ENCODE measurements at places on chromosomes 7 and 10. TPM values are rescaled to one million over a fixed set of nuclear protein-coding genes. Genes with fewer than 3 reads are reported as not detected.

GRCh38 chr10:73863039-73863817, 11.1 kb downstream of the CAMK2G start:
- DNase-seq = no peak

DNA sequence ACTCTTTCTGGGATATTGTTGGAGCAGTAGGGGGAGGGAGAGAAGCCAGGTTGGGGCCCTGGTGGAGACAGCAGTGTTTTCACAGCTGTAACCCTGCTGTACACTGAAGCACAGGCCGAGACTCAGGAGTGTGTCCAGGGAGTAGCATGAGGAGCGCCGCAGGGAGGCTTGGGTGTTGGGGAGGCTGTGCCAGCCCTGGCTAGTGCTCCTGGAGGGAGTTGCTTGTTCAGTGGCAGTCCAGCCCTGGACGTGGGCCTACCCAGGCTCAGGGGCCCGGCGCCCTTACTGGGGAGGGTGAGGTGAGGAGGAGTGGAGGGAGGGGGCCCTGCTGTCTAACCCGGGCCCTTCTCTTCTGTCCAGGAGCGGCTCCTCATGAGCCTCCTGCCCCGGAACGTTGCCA, 35.9 kb downstream of the ADCY1 start:
- DNase-seq = no peak

DNA sequence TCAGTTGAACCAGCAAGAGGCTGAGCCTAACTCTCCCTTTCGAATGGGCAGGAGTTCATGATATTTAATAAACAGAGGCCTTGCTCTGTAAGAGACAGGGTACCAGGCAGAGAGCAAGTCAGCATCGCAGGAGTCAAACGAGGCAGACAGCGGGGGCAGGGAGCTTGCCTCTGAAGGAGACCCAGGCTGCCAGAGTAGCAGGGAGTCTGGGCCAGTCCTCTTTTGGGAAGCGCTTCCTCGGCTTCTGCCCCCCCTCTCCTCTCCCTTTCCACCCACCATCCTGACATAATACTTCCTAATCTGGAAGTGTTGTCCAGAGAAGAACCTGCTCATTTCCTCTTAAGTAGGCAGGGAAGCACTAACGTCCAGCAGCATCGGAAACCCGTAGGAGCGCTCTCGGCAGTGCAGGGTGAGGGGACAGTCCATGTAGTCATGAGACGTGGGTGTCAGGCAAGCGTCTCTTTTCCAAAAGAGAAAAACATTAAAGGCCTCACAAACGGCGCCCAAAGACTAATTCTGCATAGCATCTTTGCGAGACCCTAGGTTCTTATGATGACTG, 171.1 kb downstream of the EGFR start:
- no peak for DNase-seq

DNA sequence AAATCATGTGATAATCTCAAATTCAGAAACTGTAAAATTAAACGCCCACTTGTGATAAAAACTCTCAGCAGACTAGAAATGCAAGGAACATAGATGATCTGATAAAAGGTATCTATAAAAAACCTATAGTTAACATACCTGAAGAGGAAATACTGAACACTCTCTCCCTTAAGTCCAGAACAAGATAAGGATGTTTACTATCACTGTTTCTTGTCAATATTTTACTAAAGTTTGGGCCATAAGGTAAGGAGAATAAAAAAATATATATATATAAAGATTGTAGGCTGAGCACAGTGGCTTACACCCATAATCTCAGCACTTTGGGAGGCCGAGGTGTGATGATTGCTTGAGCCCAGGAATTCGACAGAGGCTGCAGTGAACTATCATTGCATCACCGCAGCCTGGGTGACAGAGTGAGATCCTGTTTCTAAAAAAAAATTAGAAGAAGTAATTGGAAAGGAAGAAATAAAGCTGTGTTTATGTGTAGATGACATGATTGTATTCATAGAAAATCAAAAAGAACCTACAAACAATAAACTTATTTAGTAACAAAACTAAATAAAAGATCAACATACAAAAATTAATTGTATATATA, 28.4 kb downstream of the MPLKIP start:
- no peak for DNase-seq

DNA sequence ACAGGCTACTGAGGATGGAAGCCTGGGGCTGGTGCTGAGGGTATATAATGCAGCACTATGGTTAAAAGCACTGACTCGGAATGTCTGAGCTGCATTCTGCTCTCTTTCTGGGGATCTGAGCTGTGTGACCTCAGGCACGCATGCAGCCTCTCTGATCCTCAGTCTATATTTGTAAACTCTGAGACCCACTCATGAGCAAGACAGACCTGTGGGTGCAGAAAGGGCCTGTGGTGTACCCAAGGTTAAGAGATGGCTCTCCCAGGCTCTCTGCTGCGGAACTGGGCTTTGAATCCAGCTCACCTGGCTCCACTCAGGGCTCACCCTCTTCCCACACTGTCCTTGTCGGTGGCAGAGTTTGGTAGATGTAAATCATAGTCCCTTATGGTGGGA, 89.9 kb downstream of the CHST15 start:
- DNase-seq = no peak

GRCh38 chr10:43282881-43283280, 16.0 kb upstream of the RASGEF1A start:
- DNase-seq = no peak

DNA sequence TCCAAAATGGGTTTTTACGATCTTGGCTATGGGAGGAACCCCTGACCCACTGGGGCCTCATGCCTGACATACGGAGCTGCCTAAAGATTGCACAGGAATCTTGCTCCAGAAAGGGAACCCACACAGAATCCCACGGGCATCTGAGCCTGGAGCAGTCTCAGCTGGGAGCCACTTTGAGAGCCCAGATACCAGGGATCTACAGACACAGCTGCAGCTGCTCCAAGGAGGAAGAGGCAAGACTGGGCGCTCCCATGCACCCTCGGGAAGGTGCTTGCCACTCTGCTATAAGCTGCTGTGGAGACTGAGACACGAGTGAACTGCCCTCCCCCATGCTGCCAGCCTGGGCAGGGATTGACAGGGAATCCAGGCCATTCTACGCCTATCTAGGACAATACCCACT, 202.5 kb downstream of the REEP3 start:
- DNase-seq = no peak

DNA sequence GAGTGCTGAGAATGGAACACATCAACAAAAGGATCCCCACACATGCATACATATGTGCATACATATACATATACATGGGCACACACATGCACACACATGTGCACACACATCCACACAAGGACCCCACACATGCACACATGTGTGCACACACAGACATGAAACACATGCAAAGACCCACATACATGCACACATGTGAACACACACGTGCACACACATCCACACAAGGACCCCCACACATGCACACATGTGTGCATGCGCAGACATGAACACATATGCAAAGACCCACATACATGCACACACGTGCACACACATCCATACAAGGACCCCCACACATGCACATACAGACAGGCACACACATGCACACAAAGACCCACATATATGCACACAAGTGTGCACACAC, 104.4 kb upstream of the ADARB2 start:
- DNase-seq = no peak

DNA sequence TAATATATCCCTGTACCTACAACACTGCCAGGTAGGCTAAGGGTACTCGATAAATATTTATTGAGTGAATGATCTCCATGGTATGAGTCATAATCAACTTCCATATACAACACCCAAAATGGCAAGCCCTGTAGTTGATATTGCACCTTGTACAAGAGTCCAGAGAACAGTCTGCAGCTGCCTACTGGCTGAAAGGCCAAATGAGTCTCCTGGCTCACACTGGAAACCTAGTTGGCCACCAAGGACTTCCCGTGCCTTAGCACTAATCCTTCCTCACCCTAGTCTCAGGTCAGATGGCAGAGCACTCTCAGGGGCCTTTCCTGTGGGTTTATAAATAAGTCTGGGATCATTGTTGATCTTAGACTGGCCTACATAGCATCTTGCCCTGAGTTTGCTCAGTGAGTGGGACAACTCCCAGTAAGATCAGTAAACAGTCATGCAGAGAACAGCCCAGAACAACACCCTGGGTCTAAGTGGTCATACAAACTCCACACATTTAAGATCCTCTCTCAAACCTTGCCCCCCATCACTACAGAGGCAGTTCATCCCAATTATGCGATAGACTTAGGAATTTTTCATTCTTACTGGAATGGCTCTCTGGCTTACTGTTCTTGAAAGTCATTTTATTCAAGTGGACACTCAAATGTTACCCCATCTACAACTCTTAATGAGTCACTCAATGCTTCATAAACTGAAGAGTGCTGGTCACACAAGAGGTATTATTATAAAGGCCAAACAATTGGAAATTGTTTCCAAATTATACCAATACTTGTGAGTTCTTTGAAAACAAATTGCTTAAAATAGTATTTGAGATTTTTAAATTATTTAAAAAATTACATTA, 14.7 kb upstream of the SLC16A9 start:
- DNase-seq = no peak

DNA sequence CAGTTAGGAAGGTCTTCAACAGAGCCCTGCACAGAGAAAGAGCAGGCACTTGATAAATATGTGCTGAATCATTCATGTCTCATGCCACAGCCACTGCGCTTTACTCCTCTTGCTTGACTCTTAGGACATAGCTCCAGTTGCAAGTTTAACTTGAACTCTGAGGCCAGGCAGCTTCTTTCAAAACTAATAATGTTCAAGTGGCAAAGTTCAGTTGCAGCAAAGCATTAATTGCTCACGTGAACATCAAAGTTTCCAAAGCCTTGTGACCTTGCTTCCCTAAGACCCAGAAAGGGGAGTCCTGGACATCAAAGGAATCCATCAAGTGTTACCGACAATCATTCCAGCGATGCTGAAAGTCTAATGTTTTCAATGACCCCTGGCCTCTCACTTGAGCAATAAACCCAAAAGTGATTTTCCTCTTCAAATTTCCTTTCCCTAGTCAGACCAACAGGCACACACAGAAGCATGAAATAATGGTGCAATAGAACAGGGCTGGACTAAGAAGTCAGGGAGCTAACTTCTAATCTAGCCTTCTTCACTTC, 21.8 kb upstream of the TECTB start:
- no peak for DNase-seq

GRCh38 chr7:152424348-152425108, 11.3 kb downstream of the KMT2C start:
- DNase-seq = no peak

DNA sequence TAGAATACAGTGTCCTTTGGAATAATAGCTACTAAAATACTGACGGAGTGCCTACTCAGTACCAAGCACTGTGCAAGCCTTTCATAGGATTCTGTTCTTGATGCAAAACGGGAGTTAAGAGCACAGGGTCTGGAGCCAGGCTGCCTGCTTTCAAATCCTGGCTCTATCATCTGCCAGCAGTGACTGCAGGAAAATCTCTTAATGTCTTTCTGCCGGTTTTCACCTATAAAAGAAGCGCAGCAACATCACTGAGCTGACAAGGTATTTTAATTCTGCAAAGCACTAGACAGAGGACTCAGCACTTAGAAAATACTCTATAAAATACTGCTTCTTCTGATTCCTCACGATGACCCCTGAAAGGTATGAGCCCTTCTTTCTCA, 659 bp downstream of the FIGNL1 start:
- DNase-seq = no peak

- no peak for DNase-seq
Observed at GRCh38 chr7:73387908-73388414, 45.6 kb upstream of the FZD9 start.

- peak; percentile 89 for DNase-seq
Observed at GRCh38 chr7:40551685-40552576, 417.1 kb downstream of the SUGCT start.

DNA sequence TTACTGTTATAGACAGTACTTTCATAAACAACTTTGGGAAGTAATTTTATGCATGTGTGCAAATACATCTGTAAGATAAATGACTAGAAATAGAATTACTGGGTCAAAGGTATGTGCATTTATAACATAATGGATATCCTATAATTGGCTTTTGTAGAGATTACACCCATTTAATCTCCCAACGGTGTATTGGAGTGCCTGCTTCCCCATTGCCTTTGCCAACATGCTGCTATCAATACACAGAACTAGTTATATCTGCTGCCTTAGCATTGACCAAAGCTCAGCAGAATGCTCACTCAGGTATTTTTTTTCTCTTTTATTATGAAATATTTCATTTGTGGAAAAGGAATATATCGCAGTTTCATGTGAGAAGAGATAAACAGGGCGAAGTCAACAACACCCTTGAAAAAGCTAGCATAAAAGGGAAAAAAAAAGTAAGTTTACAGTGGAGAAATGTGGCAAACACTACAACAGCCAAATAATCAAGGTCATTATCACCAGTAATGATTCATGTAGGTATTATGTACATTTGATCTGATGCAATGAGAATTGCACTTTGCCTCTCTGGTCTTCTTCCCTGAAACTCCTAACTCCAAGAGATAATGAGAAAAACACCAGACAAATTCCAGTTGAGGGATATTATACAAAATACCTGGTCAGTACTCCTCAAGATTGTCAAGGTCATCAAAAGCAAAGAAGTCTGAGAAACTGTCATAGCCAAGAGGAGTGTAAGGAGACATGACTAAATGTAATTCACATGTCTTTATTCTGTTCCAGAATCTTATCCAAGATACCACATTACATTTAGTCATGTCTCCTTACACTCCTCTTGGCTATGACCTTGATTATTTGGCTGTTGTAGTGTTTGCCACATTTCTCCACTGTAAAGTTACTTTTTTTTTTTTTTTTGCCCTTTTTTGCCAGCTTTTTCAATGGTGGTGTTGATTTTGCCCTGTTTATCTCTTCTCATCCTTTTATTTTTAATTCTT, 36.8 kb downstream of the MARCHF5 start:
- DNase-seq = no peak

DNA sequence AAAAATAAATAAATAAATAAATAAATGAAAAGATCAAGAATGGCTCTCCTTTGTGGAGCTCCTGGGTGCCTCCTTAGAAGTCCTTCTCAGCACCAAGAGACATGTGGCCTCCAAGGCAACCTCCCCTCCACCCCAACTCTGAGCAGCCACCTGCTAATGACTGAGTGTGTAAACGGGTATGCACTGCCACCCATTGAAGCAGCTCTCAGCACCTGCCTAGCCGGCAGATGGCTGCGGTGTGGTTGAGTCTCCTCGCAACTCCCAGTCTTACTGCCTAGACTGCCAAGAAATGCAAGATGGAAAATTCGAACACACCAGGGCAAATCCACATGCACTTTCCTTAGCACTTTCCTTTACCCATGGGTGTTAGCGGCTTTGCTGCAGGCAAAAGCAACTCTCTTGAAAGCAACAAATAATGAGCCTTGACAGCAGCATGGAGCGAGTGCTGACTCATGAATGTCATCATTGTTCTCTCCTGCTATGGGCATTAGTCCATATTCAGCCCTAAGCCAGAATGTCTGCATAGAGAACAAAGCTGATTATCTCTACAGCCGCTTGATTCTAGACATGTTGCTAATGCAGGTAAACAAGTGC, 913.9 kb upstream of the AUTS2 start:
- no peak for DNase-seq

PRXL2A gene
- 0.07 TPM for total RNA-seq

ST8SIA6 gene
- 0.03 TPM for total RNA-seq

ABCB1 gene
- total RNA-seq = not detected

NACAD gene
- 0.08 TPM for total RNA-seq

YKT6 gene
- total RNA-seq = 201 TPM

PILRA gene
- 1.2 TPM for total RNA-seq

NEURL1 gene
- not detected for total RNA-seq

SMC3 gene
- total RNA-seq = 36.9 TPM

Measured in HT1080 (cell line).